ENCODE measurements at places on chromosomes 3 and 15.
A peak's percentile ranks its signal among the peaks of the same experiment; 100 is the strongest.

DNA sequence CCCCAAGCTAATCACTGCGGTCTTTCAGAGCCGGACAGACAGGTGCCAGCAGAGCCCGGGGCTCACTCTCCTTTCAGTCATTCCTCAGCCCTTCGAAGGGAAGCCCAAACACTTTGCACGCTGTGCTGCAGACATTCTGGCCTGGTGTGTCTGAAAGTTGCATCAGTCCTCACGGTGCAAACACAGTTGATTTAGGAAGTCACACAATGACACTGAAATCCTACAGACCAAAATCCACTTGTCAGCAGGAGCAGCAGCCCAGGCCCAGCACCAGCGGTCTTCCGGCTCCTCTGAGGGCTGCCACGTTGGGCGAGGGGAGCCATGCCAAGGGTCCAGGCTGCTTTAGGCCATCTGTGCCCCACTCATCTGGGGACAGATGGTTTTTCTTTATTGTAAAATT, 61.6 kb downstream of the RGMA start:
- DNase-seq = no peak

DNA sequence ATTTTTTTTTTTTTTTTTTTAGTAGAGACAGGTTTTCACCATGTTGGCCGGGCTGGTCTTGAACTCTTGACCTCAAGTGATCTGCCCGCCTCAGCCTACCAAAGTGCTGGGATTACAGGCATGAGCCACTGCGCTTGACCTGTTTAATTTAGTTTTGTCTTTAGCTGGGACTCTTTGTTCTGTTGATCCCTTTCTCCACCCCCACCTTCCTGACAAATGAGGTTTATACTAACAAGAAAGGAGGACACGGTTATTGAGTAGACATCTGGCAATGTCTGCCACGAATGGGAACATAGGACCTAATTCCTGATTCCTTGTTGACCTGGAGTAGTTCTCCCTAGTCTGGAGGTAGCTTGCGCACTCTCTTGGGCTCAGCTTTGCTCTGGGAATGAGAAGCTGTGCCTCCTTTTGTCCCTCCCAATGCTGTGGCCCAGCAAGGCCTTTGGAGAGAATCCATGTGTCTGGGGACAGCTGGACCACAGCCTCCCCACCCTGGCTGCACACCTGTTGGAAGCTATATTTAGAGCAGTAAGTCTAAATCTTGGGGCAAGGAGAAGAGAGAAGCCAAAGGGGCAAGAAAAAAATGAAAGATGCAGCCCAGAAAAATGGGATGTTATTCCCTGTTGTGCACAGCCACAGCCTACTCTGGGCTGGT, 53.2 kb upstream of the ADPGK start:
- DNase-seq = no peak

DNA sequence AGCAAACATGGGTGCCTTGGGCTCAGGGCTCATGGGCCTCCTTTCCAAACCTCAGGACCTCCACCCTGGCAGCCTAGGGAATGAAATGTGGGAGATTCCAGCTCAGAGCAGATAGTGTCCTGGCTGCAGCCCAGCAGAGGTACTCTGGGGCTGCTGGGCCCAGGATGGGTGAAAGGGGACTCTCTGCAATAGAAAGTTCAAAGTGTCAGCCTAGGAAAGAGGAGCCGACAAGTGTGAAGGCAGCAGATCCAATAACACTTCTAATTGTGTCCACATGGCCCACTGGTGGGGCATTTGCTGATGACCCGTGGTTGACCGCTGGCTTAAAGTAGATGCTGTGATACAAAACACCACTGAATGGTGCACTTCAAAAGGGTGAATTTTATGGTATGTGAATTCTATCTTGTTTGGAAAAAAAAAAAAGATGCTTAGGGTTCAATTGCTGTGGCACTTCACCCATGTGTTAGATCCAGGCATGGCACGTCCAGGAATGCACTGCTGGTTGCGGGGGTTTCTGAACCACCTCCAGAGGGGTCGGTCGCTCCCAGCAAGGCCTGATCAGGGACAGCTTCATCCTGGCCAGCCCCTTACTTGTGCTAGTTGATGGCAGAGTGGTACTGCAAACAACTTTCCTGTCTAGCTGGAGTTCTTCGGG, 20.9 kb downstream of the AMOTL2 start:
- no peak for DNase-seq

DNA sequence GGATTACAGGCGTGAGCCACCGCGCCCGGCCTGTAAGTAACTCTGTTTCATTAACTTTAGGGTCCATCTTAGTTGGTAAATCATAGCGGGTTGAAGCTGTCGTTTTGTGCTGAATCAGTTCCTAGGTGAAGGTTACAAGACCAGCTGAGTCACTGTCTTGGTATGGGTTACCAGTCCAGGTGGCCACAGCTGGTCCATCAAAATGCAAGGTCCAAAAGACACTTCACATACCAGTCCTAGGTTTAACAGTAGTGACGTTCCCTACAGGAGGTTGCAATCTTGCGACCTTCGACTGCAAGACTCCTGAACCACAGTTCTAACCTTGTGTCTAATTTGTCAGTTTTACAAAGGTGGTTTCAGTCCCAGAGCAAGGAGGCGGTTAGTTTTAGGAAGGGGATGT, 160.1 kb upstream of the ATP10A start:
- no peak for DNase-seq

- no peak for DNase-seq
These were observed 39.6 kb downstream of the NIPA2 start for GRCh38 chr15:22878103-22878502.

GRCh38 chr15:29216955-29217354, 52.7 kb downstream of the NSMCE3 start:
- no peak for DNase-seq

DNA sequence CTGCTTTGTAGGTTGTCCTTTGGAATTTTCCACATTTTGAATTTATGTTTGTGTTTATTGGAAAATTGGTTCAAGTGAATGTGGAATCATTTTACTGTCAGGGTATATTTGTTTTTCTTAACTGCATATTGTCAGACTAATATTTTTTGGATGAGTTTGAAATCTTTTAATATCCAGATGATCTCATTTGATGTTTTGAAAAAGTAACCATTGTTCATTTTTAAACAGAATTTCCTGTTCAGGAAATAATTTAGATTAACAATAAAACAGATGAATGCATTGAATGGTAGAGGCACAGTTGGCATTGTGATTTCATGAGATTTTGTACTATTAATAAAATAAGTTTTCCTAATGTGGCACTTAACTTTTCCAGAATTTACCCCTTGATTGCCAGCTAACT, 15.5 kb downstream of the TRAK1 start:
- no peak for DNase-seq

- no peak for DNase-seq
These were observed 31.7 kb upstream of the FAM3D start for GRCh38 chr3:58698246-58698645.

GRCh38 chr3:113421082-113421481, 20.2 kb downstream of the CFAP44 start:
- no peak for DNase-seq

- DNase-seq = no peak
These were observed 24.6 kb downstream of the TRA2B start for GRCh38 chr3:185912929-185913901.

GRCh38 chr3:4908433-4909156, 70.6 kb upstream of the BHLHE40 start:
- DNase-seq = no peak

DNA sequence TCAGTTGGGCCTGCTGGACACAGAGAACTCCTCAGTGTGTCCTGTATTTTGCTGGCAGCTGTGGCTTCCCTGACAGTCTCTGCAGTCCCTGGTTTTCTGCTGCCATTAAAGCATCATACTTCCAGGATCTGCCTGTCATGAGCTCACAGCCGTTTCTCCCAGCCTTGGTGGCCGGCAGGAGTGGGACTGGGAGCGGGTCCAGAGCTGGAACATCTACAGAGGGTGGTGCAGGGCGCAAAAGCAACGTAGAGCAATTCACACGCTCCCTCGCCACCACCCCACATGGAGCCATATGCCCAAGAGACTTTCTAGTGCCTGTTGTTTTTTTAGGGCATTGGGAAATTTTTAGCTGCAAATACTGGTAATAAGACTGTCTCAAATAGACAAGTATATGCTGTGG, 33.6 kb downstream of the ABTB1 start:
- DNase-seq = no peak

DNA sequence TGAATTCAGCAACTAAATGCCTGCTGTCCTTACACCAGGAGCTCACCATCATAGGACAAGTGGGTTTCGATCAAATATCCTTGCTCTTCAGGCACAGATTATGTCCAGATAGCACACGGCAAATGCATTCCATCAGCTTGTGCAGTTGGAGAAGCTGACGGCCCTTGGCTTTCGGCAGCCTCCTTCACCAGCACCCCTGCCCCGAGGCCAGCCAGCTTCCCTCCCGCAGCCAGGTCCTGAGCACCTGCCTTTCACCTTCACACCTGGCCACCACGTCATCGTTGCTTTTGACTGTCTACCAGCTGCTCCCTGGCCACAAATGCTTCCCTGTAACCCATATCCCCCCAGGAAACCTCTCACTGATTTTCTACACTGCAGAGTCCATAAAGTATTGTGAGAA, 355.5 kb downstream of the OCA2 start:
- DNase-seq = no peak

DNA sequence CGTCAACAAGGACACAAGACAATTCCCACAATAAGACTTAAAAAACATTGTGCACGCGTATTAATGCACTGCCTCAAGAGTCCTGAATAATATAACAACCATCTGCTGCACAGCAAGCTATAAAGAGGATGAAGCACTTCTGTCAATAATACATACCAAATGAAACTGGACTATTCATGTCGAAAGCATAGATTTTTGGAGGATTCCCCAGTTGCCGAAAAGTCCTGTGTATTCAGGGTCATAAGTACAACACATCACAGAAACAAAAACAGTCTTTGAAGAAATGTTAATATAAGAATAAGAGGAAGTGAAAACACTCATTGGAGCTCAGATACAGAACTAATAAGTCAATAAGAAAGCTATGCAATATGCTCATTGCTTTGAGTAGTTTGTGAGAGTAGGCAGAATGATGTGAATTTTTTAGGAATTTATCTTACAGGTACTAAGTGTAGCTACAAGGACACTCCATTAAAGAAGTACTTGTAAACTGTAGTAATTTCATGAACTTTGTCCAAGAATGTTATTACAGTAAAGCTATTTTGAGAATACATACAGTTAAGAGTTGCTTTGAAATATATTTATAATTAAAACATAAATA, 31.6 kb downstream of the CBLB start:
- DNase-seq = no peak

GRCh38 chr3:31448035-31448881, 84.5 kb upstream of the STT3B start:
- DNase-seq = peak; percentile 5

DNA sequence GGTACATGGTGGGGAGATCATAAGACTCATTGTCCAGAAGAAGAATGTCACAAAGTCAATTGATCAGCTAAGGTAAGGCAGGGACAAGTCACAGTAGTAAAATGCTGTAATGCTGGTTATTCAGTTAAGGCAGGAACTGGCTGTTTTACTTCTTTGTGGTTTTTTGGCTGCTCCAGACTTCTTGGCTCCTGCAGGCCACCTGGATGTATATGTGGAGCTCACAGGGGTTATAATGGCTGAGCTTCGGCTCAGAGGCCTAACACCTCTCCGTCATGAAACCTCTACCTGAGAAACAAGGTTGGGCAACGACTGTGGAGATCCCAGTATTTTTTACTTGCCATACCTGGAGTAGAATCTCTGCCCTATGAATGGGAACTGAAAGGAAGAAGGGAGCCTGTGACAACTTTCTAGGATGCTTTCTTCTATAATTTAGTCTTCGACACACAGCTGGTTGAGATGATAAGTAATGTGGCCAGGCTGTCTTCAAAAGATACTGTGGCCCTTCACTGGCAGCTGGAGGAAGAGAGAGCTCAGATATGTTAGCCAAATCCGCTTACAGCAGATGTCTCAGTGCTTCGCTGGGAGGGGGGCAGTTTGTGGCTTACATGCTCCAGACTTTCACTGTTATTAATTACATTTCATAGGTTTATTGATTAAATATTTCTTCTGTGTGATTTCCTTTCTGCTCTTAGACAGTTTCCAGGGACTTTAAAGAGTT, 887.8 kb downstream of the IGSF11 start:
- no peak for DNase-seq

- DNase-seq = no peak
These were observed 95.1 kb upstream of the MEX3B start for GRCh38 chr15:82140886-82141285.

GRCh38 chr3:184261854-184262763, 756 bp upstream of the CAMK2N2 start:
- no peak for DNase-seq

DNA sequence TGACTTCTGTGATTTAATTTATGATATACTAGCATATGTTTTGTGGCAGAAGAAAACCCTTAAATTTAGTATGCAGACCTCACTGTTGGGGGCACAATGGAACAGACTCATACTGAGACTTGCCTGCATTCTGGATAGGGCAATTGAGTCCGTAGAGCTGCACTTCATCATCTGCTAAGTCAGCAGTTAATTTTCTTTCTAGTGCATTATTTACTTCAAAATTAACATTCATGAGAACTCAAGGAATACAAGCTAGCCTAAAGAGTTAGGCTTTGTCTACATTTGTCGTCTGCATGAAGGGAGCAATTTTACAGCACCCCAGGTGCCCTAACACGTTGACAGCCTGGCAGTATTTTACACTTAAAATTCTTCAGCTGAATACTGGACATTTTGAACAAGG, 345.5 kb downstream of the CHL1 start:
- DNase-seq = no peak

DNA sequence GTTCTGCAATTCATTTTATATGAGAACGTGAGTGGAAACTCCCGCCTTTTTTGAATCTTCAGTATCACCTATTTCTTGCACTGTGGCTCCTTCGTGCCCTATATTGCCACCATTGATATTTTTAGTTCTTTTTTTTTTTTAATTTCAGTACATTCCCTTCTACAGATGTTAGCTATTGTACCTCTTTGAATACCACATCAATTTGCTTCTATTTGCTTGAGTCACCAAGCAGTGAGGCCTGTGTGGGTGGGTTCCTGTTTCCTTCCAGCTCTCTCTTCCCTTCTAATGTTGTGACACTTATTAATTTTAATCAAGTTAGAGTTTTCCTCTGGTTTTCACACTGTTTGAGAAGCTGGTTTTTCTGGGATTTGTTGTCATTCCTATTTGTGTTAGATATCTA, 8.7 kb downstream of the HACD2 start:
- DNase-seq = no peak

- no peak for DNase-seq
These were observed 138.9 kb downstream of the IGF1R start for GRCh38 chr15:98787194-98787593.

GRCh38 chr15:48866141-48866563, 11.8 kb upstream of the EID1 start:
- no peak for DNase-seq

- DNase-seq = no peak
These were observed 23.1 kb downstream of the STIMATE start for GRCh38 chr3:52874160-52874701.

DNA sequence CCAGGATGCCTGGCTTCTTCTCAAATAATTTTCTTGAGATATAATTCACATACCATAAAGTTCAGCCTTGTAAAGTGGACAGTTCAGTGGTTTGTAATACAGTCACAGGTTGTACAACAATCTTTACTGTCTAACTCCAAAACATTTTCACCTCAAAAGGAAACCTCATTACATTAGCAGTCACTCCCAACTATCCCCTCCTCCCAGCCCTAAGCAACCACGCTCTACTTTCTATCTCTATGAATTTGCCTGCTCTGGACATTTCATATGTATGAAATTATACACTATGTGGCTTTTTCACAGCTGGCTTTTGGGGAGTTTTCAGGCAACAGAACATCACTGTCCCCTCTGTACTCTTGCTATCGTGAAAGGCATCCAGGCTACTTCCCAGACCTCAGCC, 17.5 kb downstream of the TGM5 start:
- no peak for DNase-seq
